MG63 (cell line): ENCODE measurements at places on chromosomes 11 and 22. TPM values are rescaled to one million over a fixed set of nuclear protein-coding genes. Genes with fewer than 3 reads are reported as not detected.

GRCh38 chr11:46332568-46333393, 14.5 kb upstream of the DGKZ start:
- no peak for DNase-seq

DNA sequence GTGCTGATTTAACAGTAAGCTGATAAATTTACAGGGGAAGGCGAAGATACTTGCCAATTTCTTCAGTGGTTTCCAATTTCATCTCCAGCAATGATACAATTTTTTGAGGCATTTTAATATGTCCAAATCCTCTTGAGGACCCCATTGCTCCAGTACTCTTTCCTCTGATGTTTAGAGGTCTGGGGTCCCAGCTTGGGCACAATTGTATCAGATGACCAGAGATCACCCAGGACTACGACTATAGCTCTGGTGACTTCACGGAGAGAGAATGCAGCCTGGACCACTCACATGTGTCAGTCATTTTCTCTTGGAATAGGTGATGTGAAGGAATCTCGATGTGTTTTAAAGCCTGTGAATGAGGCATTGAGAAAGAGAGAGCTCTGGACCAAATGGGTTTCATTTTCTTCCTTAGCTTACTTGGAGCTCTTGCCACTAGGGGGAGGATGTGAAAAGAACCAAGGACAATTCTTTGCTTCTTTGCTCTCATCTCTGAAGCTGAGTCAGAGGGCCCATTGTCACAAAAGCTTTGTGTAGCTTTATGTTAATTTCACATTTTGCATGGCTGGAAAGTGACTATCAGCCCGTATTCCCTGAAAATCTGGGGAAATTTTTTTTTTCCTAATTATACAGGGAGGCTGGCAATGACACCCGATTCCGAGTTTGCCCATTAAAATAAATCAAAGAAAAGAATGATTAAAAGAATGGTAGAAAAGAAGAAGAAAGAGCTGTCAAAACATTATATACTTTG, 6.7 kb upstream of the CCDC90B start:
- peak; percentile 14 for DNase-seq

DNA sequence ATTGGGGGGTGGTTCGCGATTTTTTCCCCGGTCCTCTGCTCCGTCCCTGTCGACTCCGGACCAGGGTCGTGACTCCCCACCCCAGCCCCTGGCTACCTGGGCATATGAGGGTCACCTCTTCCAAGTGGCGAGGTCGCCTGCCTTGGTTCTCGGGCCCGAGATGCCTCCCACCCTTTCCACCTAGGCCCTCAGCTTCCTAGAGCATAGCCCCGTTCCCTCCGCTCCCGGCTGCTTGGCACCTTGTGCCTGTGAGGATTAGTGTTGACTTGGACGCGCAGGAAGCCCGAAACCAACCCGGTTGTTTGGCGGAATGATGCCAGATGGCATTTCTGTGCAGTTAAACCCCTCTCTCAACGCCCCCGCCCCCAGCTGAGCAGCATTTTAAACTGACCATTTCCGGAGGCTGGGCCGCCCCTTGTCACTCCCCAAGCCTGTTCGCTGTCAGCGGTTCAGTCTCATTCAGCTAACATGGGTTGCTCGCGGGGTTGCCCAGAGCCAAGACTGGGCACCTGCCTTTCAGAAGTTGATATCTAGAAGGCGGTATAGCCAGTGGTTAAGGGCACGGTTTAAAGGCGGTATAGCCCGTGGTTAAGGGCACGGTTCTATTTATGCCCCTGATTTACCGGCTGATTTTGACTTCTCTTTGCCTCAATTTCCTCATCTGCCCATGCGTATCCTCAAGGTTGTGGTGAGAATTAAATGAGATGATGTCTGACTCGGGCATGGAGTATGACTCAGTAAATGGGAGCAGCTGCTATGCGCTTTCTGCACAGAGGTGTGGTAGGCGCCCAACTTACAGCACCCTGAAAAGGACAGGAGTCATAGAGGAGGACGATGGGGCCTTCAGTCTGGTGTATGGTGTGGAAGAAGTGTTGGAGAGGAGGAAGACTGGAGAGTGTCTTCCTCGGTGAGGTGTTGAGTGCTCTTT, 639 bp downstream of the INCENP start:
- peak; percentile 71 for DNase-seq

DNA sequence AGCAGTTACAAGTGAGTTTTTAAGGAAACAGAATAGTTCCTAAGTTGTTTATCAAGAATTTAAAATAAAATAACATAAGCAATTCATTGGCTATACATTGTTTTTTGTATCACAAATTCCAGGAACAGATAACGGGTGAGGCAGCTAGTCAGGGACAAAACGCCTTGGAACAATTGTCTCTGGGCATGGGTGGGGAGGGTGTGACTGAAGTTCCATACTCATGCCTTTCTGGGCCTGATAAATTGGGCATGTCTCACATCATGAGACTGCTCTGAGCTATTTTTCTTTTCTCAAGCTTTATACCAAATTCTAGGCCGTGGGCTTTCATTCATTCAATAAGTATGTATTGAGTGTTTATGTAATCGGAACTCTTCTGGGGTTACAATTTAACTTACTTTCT, 21.6 kb downstream of the FOLR3 start:
- DNase-seq, result no peak

GRCh38 chr11:19512618-19513017, 200.0 kb upstream of the NAV2 start:
- no peak for DNase-seq

DNA sequence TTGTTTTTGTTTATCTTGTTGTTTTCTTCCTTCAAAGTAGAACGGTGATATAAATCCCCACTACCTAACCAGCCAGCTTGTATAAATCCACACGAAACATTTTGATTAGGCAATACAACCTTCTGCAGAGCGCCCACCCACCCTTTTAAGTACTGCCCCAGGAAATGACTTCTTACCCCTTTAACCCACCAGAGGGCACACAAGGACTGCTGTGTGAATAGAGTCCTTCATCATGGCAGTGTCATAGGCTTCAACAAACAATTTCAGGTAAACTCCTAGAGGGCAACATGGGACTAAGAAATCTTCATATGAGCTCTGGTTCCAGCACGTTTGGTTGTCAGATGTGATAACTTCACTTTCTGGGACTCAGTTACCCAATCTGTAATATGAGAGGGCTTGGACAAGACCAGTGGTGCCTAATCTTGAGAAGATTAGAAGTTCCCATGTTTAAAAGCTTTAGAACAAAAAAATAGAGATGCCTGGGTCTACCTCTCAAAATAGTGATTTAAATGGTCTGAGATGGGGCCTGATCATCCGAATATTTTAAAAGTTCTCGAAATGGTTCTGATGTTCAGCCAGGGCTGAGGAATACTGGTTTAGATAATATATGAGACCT, 56.1 kb downstream of the PIWIL4 start:
- DNase-seq, result peak; percentile 47

The GAL3ST1 gene
- total RNA-seq, result not detected in 2 replicates

The MUC15 gene
- total RNA-seq, result not detected in 2 replicates

DNA sequence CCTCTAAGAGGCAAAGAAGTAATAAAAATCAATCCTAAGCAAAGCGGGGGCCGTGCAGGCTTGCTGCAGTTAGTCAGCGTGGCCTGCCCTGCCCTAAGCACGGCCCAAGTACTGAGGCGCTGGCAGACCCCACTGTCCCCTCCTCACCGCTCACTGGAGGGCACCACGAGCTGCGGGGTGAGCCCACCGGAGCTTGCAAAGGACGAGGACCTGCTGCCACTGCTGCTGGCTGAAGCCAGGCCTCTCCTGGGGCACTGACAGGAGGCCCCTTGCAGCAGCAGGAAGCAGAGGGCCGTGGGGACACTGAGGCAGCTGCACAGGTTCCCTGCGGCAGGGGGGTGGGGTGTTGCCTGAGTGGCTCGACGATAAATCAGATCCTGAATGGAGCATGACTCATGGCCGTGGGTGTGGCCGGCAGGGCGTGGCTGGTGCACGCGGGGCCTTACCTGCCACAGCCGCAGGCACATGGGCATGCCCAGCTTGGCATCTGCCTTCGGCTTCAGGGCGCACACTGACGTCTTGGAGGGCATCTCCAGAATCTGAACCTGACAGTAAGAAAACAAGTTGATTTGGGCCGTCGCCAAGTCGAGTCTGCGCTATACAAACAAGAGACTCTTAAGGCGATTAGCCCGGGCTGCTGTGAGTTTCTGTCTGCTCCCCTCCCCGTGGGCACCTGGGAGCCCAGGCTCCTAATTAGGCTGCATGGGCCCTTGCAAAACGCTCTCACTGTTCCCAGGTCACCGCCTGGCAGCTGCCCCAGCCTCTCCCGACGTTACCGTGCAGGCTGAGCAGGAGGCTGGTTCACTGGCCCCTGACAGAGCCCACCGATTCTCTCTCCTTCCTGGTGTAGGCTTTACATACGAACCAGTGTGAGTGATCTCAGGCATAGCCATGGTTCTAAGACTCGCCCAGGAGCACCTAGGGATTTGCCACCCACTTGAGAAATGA, 45.9 kb downstream of the TBX1 start:
- peak; percentile 19 for DNase-seq

- DNase-seq, result no peak
Measured at GRCh38 chr11:28040384-28040783, 67.6 kb downstream of the KIF18A start.

DNA sequence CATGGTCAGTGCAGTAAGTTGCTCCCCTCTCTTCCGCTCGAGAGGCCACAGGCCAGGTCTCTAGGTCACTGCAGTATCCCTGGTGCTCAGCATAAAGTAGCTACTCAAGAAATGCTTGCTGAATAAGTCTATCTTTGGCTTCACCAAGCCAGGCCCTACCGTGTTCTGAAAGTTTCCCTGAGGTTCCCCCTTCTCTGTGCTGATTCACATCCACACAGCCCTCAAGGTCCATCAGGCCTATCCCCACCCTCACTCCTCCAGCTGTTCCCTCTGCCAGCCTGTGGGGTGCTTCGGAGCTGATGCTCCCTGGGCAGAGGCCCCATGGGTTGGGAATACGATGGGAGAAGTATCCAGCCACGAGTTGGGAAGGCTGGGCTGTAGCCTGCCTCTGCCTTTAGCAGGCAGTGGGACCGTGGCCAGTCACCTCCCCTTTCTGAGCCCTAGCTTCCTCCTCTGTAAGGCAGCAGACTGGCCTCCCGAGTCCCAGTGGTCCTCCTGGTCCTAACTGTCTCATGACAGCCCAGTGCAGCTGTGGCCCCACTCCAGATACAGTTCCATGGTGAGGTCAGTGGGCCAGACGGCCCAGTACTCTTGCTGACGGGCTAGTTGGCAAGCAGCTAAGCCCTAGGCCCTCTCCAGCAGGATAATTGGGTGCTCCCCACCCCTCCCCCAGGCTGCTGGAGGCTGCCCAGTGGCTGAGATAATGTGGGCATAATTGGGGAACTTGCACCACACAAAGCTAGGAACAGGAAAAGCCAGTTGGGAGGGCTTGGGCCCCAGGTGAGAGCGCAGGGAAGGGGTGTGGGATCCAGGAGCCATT, 48.2 kb downstream of the NECTIN1 start:
- DNase-seq, result peak; percentile 43

- DNase-seq, result no peak
Measured at GRCh38 chr11:27196203-27196897, 155.7 kb downstream of the BBOX1 start.

The DCHS1 gene
- 4.3 and 5.4 TPM in 2 replicates for total RNA-seq

DNA sequence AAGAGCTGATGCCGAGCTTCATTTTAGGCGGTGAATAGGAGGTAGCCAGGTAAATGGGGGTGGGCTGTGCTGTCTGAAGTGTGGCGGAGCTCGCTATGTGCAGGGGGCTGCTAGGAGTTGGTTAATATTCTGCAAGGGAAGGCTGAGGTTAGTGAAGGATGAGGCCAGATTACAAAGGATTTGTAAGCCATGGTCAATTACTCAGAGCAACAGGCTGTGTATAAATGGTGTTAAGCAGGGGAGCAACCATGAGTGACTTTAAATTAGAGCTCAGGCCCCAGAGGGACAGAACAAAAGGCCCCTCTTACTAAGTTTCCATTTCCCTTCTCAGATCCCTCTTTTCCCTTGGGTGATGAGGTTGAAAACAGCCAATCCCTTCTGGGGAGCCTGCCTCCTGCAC, 7.3 kb upstream of the MCAM start:
- no peak for DNase-seq

- no peak for DNase-seq
Measured at GRCh38 chr11:40140560-40140959, 1318.9 kb downstream of the LRRC4C start.

DNA sequence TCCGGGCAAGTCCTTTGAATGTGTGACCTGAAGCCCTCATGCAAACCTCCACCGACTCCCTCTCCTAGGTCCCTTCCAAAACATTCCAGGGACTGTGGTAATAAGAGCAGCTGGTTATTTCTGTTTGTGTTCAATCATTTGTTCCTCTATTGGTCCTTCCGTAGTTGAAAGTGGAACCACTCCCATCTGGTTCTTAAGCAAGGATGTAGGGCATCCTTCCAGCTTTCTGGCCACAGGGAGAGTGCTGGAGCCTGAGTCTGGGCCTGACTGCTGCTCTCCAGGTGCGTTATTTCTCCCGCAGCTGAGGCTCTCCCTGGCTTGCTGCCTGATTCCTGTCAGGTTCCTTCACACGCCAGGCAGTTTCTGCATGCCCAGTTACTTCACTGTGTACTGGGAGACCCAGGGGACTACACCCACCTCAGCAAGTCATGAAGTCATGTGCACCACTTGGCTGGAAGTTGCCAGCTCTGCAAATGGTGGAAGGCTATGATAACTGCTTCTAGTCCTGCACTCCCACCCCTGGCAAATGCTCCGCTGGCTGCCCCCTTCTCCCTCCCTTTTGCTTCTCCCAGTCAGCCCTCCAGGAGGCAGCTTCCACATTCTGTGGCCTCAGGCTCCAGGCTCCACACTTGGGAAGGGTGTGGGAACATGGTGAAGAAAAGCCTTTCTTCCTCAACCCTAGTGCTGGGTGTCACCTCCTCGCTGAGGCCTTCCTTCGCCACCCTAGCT, 4.0 kb upstream of the ALX4 start:
- DNase-seq, result no peak

- DNase-seq, result no peak
Measured at GRCh38 chr11:89502301-89502700, 11.1 kb upstream of the NOX4 start.

DNA sequence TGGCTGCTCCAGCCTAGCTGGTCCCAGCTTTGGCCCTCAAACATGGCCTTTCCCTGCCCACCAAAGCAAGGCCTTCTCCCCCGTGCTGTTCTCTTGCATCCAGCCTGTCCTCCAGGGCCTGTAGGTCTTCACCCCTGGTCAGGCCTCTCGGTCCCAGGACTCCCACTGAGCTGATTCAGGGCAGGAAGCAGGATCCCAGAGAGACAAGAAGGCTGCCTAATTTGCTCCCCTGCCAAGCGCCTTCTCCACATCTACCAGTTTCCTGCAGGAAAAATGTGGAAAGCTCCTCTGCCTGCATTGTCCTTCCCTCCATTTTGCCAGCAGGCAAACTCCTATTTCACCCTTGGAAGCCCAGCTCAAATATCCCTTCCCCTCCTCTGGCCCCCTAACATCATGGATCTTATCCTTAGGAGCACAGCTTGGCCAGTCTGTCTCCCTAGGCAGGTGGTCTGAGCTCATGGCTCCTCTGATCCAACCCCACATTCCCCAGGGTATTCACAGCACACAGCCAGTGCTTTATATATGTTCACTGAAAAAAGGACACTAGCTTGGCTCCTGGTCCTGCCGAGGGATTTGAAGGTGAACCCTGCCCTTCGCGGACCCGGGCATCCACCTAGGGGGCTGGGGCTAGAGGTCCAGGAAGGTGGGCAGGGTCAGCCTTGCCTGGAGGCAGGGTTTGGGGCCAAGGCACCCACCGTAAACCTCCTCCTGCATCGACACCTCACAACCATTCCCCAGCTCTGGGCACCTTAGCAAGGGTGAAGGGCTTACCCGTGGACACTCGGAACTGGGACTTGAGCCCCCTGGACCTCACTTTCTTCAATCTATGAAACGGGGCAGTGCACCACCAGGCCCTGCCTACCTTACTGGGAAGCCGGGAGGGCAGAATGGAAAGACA, 968 bp downstream of the RHBDD3 start:
- peak; percentile 52 for DNase-seq

The OR10D3 gene
- not detected in 2 replicates for total RNA-seq
